Heart left ventricle (tissue), 16 donors: ENCODE measurements at places on chromosomes 7 and 10. TPM values are rescaled to one million over a fixed set of nuclear protein-coding genes. Genes with fewer than 3 reads are reported as not detected.

DNA sequence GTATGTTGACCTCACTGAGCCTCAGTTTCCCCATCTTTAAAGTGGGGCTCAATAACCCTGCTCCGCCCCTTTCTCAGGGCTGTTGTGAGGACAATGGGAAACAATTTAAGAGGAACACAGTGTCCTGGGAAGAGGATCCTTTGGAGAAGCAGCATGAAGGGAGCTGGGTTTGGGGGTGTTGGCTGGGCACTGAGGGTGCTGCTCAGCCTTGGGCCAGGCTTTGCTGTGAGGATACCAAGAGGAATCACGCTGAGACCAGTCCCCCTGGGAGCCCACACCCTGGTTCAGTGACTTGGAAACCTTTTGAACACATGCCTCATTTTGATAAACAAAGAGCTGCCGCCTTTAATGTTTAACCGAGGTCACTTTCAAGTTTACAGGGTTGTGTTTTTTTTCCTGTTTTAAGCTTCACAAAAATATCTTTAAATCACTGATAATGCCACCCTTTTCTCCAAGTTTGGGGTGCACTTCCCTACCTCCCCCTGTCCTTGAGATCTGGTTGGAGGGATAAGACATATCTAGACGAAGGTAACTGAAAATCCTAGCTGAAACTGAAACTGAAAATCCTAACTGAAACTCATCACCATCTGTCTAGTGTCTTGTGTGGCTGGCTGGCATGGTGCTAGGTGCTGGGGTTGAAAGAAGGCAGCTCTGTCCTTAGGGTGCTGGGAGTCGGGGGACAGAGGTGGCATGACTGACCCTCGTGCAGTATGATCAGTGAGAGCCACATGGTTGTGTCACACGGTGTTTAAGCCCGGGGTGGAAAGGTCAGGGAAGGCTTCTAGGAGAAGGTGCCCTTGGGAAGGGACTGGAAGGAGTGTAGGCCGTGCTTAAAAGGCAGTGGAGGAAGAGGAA, 27.7 kb downstream of the ZNF775 start:
- DNase-seq: no peak

DNA sequence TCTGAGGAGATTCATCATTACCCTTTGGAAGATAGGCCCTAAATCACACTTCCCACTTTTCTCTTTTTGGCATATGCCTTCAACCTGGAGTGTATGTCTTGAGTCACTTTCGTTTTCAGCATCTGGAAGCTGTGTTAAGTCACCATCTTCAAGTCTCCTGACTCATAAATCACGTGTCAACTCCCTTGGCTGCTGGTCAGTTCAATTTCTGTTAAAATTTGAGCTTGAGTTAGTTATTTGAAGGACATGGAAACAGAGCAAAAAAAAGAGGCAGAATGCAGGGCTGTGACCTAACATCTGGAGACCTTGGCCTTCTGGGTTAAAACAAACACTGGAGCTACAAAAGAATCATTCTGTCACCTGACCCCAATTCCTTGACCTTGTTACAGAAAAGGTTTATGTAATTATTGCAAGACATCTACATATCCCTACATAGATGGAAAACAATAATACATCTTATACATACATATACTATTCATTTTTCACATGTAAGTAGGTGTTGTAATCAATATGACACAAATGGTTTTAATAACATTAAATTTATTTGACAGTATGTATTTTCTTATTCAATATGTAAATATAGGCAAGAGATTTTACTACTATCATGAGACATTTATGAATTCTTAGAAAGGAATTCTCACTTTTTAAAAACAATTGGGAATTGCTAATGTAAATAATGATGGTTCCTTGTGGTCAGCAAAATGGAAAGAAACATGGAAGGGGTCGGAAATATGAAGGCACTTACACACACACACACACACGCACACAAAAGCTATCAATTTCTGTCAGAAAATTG, 169.7 kb upstream of the PHYHIPL start:
- peak; percentile 28 for DNase-seq

DNA sequence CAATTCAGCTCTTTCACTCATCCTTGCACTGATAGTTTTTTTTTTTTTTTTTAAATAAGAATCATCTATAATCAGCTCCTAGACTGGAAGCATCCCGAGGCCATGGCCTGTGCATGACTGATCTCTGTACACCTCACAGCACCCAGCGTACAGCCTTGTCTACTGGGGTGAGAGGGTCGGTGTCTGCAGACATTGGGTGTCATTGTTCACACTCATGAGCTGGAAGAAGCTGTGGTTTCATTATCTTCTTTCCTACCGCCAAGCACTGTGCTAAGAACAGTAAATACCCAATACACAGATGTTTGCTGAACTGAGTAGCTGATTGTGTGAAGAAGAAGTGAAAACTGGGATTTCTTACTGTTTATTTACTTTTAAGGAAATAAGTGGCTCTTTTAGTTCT, 123.6 kb downstream of the CLEC2L start:
- no peak for DNase-seq

GRCh38 chr10:111481866-111482265, 405.0 kb downstream of the ADRA2A start:
- no peak for DNase-seq

- no peak for DNase-seq
Measured at GRCh38 chr10:127979566-127979965, 72.7 kb downstream of the PTPRE start.

GRCh38 chr7:77425101-77426051, 9.2 kb upstream of the GSAP start:
- no peak for DNase-seq

DNA sequence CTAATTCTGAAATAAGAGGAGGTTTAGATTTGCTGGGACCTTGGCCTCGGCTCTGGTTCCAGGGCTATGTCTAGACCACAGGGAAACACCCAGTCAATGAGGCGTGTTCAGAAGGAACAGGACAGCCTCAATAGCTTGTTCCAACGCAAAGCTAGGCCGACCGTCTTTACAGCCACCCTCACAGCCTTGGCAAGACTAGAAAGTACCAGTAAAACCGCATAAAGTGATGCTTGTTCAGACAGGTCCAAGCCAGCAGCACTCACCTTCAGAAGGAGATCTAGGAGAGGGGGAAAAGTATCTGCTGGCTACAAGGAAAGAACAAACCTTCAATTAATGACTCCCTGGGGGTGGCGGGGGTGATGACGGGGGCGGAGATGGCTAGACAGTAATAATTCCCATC, 50.1 kb upstream of the LMTK2 start:
- no peak for DNase-seq

DNA sequence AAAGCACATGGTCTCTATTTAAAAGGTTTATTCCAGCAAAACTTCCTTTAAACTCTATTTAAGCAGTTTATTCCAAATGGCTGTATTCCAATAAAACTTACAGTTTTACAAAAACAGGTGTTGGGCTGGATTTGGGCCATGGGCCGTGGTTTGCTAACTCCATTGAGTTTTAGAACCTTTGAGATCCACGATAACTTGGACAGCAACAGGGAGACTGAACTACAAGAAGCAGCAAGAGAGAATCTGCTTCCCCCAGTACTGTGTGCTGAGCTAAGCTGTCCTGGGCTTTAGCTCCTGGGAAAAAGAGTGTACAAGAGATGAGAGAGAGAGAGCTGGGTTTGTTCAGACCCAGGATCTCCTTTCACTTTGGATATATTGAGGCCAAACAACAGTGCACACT, 204.0 kb upstream of the CELF2 start:
- DNase-seq: no peak

DNA sequence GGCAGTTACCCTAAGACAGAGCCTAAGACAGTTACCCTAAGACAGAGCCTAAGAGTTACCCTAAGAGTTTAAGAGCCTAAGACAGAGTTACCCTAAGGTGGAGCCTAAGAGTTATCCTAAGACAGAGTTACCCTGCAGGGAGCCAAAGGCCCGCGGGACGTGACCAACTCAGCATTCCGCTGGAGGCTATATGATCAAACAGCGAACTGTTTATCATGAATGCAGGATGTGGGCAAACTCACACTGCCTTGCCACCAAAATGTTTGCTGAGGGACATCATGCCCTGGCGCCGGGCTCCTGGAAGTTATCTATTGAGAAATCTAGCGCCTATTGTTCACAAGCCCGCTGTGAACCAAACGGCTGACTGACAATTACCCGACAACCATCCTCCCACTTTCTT, 49.9 kb downstream of the BLVRA start:
- DNase-seq: no peak

- DNase-seq: no peak
Measured at GRCh38 chr10:78184851-78185692, 151.4 kb downstream of the RPS24 start.

- DNase-seq: no peak
Measured at GRCh38 chr7:132117181-132117580, 459.1 kb downstream of the PLXNA4 start.

- no peak for DNase-seq
Measured at GRCh38 chr10:102310361-102311024, 65.2 kb downstream of the GBF1 start.

GRCh38 chr7:124764847-124765400, 668 bp downstream of the GPR37 start:
- DNase-seq: peak; percentile 8

DNA sequence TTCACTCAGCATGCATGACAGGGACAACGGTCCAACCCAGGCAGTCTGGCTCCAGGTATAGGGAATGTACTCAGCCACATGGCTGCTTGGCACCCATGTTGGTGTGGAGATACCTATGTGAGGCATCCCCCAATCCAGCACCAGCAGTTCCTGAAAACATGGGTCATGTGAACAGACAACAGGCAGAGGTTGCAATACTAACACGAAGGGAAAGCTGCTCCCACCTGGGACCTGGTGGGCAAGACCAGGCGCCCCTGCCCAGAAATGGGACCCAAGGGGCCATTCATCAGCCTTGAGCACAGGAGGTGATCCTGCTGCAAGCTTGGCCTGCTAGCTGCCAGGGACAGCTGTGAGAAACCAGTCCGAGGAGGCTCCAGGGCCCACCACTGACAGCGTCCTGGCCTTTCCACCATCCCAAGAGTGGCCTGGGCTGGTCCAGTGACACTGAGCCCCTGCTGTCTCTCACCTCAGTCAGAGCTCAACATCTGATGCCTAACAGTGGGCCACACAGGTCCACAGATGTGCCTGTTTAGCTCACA, 142.3 kb downstream of the ARHGAP22 start:
- no peak for DNase-seq

DNA sequence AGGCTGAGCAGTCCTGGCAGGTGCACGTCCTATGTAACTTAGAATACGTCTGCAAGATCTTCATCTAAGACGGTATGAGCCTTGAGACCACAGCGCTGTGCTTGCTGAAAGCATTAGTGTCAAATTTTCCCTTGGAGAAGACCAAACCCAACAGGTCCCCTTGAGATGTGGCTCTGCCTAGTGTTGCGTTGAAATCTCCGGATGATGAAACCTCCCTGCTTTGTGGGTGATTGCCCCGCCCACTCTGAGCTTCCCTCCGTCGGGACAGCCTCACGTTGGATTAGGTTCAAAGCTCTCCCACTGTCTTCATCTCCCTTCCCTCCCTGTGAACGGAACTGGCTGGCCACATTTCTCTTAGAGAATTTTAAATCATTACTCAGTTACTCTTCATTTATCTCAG, 102.0 kb downstream of the ADARB2 start:
- DNase-seq: no peak

DNA sequence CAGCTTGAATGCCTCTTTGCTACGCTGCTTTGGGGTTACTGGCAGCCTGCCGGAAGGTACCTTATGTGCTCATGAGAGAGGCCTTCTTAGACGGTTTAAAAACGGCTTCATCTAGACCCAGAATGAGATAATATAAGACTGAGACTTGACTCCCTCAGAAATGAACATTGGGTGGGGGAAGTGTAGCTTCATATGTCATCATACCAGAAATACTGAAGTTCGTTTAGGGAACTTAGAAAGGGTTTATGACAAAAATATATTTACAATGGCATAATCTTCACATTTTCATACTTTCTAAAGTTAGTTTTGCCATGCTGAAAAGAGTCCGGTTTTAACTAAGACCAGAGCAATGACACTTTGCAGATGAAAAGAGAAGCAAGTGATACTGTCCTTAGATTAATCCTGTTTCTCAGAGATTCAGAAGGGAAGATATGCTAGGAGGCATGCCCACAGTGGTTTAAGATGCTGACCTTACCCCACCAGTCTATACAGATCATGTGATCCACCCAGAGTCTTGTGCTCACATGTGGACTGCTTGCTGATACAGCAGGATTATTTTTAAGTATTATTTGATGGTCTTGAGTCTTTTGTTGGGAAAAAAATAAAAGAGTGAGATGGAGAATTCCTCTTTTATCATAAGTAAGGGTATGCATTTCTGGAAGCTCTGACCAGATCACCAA, 40.8 kb upstream of the HGF start:
- no peak for DNase-seq

DNA sequence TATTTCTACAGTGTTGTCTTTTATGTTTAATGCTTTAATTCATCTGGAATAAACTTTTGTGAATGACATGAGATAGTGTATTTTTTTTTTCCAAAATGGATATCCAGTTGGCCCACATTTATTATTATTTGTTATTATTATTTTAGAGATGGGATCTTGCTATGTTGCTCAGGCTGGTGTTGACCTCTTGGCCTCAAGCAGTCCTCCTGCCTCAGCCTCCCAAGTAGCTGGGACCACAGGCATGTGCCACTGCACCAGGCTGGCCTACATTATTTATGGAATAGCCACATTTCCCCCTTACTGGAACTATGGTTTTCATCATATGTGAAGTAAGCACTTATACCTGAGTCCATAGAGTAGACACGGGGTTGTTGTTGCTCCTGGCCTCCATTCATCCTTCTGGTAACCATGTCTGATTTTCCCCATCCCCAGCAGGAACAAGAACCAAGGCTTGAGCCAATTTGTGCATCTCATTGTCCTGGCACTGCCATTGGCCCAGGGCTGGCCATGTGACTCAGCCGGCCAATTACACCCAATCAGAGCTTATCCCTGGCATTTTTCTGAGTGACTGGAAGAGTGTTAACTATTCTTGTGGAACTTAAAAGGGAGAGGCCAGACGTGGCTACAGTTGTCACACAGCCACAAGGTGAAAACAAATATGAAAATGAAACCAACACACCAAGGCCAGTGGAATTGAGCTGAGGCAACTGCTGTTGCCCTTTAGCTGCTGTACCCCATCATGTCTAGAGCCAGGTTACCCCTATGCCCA, 23.1 kb downstream of the PRF1 start:
- no peak for DNase-seq

DNA sequence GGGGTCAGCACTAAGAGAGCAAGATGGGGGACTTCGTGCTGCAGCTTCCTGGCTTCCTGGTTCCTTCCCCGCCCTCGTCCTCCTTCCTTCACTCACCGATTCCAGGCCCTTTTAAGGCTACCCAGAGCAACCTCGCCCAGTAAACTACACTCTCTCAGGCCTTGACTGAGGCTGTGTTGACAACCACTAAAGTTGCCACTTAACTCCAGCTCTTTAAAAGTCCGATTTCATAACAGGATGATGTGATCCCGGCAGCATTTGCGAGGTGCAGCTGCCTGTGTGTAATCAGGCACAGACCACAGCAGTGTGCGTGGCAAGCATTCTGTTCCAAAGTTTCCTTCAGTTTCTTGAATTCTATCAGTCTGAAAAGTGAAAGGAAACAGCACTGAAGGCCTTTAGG, 110.6 kb downstream of the RAB11FIP2 start:
- peak; percentile 29 for DNase-seq

GRCh38 chr7:159112136-159113011, 32.3 kb downstream of the VIPR2 start:
- DNase-seq: no peak

GRCh38 chr10:66877361-66877760, 48.5 kb upstream of the LRRTM3 start:
- DNase-seq: no peak

The PNLIP gene
- total RNA-seq: not detected

The LCOR gene
- 29.0 TPM for total RNA-seq

The SYPL1 gene
- total RNA-seq: 93.1 TPM

The CARD11 gene
- total RNA-seq: not detected

The SEPTIN7 gene
- 200 TPM for total RNA-seq

The SEMA3C gene
- total RNA-seq: 67.7 TPM

The SSC4D gene
- 0.86 TPM for total RNA-seq
